ENCODE measurements at places on chromosomes 1 and 21.

GRCh38 chr1:91854852-91855534, 31.0 kb downstream of the TGFBR3 start:
- DNase-seq, result no peak

DNA sequence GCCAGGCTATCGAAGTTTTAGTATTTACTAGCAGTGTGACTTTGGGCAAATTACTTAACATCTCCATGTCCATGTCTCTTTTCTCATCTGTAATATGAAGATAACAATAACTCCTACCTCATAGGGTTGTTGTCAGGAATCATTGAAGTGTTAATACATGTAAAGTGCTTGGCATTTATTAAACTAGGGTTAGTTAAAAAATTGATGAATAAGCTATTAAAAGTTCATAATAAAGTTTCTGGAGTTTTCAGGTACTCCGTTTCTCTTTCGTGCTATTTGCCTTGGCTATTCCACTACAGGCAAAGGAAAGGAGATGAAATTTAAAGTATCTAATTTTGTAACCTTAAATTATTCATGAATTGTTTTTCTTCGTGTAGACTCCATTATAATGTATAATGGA, 16.7 kb downstream of the LRRC8D start:
- DNase-seq, result no peak

- no peak for DNase-seq
These were observed 1.1 kb upstream of the EPHA2 start for GRCh38 chr1:16156848-16157495.

DNA sequence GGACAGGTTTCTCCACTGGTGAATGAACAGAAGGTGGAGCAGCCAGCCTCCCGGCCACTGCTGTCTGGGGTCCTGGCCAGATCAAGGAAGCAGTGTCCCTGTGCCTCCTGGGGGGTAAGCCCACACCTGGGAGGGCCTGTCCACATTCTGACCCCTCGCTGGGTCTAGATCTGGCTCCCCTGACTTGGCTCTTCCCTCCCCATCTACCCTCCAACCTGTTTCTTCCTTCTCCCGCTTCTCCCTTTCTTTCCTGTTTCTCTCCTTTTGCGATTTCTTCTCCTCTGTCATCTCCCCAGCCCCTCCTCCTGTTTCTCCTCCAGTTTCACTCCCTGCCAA, 378 bp downstream of the RORC start:
- no peak for DNase-seq

DNA sequence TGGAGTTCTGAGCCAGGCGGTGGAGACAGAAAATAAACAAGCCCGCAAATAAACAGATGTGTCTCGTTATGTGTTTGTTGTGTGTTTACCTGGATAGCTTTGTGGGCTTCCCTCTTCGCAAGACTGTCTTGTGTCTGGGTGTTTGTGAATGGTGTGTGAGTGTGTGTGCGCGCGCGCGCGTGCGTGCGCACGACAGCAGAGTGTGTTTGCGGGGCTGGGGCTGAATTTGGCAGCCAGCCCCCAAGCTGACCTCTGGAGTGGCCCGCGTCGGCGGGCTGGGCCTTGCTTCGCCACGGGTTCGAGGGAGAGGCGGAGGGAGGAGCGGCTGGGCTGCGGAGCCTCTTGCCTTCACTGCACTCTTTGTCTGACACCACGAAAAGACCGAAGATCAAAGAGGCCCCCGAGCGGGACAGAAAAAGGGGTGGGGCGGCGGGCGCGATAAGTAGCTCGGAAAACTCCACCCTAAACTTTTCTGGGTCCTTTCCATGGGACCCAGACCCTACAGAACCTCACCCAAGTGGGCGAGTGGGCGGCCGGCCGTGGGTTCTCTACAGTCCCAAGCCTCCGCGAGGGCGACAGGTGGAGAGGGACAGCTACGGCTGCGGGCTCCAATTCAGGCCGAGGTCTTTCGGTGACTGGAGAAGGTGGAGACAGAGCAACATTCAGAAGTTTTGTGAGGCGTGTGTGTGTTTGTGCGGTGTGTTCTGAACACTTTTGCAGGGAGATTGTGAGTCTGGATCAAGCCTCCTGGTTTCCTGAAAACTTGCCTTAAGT, 14.5 kb downstream of the PAX7 start:
- no peak for DNase-seq

DNA sequence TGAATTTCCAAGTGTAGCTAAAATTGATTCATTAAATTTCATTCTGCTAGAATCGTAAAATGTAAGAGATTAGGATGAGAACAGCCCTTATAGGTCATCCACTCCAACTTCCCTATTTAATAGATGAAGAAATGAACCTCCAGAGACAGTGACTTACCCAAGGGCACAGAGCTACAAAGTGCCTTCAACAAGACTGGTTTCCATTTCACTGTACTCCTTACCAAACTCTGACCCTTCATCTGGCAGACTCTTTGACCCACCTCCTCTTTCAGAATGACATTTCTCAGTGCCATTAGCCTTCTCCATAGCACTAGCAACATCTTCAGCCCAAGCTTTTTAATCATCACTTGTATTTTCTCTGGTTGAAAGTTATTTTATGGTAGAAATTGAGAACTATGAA, 161.3 kb downstream of the NEK7 start:
- DNase-seq, result no peak

DNA sequence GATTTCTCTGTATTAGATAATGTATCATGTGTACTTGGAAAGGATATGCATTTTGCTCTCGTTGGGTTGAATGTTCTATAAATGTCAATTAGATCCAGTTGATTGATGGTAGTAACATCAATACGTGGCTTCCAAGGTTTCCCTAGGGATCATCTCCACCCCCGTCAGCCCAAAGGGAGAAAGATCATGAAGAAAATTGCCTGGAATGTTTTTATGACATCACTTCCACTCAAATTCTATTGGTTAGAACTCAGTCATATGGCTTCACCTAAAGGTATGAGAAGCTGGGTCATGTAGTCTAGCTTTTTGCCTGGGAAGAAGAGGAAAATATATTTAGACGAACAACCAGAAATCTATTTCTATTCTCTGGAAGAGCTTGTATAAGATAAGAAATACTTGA, at the start of gene C1orf185:
TSS of gene C1orf185 (plus strand) at position 253 of the 400 bp plus-strand sequence. CDS start at position 259, 6 bp downstream.
- no peak for DNase-seq

All from NCI-H774 (cell line).